Liver (tissue), 10 donors: ENCODE measurements at places on chromosomes 2 and 18.

- H3K4me1 ChIP-seq = no peaks in the 10 kb centered on the region
- no peaks in the 10 kb centered on the region for H3K27me3 ChIP-seq
- DNase-seq = no peak
- H3K4me3 ChIP-seq = no peak overlapping the region
- H3K36me3 ChIP-seq = no peaks in the 10 kb centered on the region
Measured at GRCh38 chr2:98923244-98923940, 12.6 kb downstream of the CRACDL start.

DNA sequence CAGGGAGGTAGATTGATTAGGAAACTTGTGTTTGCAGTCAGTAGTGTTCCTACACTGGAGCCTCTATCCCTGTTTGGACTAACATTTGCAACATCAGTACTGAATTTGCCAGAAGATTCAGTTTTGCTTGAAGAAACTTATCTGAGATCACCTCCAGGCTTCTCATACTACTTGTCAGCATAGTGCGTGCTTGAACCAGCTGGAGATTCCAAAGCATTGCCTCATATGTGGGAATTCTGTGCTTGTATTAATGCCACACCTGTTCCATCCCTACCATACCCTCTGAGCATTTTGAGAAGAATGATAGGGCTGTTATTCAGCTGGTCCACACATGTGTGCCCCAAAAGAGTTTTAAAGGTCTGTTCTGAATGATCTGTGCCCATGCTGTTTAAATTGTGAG is 148.7 kb downstream of the RAPGEF4 start:
- H3K27ac ChIP-seq = no peak overlapping the region
- no peak for DNase-seq
- no peaks in the 10 kb centered on the region for H3K4me1 ChIP-seq

DNA sequence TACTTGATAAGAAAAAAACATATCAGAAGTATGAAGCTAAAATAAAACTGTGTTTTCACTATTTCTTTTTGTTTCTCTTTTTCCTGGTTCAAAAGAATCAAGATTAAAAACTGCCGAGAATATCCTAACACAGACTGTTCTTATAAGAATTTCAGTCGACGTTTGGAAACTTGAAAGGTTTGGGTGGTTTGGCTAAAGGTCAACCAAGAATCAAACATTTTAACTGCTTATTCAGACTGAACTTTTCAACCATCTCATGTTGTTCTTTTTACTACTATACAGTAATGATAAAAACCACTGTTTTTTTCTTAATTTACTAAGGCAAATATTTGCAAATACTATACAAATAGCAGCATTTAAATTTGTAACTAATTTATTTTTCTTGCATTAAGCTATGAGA is 308.5 kb upstream of the TFPI start:
- H3K27me3 ChIP-seq = no peaks in the 10 kb centered on the region
- DNase-seq = no peak
- H3K27ac ChIP-seq = no peak overlapping the region
- H3K4me1 ChIP-seq = no peaks in the 10 kb centered on the region
- H3K36me3 ChIP-seq = no peaks in the 10 kb centered on the region

GRCh38 chr2:197240421-197241041 is 70.0 kb downstream of the ANKRD44 start:
- H3K36me3 ChIP-seq = no peaks in the 10 kb centered on the region
- peak overlapping the region; percentile 2 for H3K27ac ChIP-seq

DNA sequence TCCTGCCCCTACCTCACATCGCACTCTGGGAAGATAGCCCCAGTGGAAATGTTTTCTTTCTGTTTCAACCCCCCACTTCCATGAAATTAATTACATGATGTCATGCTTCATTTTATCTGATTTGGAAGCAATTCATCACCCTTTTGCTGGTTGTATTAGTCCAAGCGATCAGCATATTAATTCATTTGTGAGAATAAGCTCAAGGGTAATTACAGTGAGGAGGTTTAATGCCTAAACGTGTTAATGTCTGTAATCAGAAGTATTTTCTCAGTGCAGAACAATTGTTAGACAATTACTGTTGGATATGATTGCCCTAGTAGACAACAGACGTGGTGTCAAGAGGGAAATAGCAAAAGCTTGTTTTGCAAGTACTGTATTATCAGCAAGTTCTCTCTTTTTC is 746.3 kb downstream of the CPS1 start:
- no peaks in the 10 kb centered on the region for H3K27me3 ChIP-seq
- H3K27ac ChIP-seq = no peak overlapping the region
- no peak overlapping the region for H3K4me3 ChIP-seq
- DNase-seq = no peak

GRCh38 chr2:234910186-234910679 is 41.6 kb upstream of the SH3BP4 start:
- no peak overlapping the region for H3K4me3 ChIP-seq
- DNase-seq = no peak
- H3K4me1 ChIP-seq = no peaks in the 10 kb centered on the region
- H3K27me3 ChIP-seq = no peaks in the 10 kb centered on the region

DNA sequence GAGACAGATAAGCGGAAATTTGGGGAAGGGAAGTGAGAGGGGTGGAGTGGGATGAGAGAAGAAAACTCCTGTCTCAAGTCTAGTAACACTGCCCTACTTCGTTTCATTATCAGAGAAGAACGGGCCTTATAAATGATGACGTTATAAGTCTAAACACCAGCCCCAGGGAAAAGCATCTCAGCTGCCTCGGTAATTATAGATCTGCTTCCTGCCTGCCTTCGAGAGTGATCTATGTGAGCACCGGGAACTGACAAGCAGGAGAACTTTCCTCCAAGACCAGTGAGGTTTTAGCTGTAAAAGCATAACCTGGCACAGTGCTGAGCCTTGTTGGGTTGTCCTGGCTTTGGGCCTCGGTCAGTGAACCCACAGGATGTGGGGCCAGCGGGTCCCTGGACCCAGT is 227.9 kb upstream of the SIX2 start:
- no peaks in the 10 kb centered on the region for H3K4me1 ChIP-seq
- no peaks in the 10 kb centered on the region for H3K36me3 ChIP-seq
- no peak overlapping the region for H3K4me3 ChIP-seq
- H3K27me3 ChIP-seq = no peaks in the 10 kb centered on the region
